ENCODE measurements at places on chromosomes 16 and 17.

GRCh38 chr17:82815354-82815753 is 24.5 kb downstream of the ZNF750 start:
- DNase-seq: no peak

- DNase-seq: no peak
Measured at GRCh38 chr16:57570301-57571070, 28.0 kb downstream of the ADGRG5 start.

DNA sequence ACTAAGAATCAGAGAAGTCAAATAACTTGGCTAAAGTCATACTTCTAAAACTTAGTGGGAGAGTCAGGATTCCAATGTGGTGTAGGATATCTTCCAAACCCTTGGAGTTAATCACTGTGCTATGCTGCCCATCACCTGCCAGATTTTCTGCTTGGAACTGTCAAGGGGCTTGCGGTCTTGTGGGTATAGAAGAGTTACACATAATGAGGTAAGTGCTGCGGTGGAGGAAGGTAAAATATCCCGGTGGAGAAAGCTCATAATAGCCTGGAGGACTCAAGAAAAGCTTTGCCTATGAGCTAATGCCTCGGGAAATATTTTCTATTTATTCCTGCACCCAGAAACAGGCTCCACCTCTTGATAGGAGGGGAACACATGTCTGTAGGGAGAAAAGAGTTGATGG is 195.6 kb downstream of the UTP18 start:
- no peak for DNase-seq

- DNase-seq: no peak
Measured at GRCh38 chr16:17193566-17194100, 277.1 kb downstream of the XYLT1 start.

DNA sequence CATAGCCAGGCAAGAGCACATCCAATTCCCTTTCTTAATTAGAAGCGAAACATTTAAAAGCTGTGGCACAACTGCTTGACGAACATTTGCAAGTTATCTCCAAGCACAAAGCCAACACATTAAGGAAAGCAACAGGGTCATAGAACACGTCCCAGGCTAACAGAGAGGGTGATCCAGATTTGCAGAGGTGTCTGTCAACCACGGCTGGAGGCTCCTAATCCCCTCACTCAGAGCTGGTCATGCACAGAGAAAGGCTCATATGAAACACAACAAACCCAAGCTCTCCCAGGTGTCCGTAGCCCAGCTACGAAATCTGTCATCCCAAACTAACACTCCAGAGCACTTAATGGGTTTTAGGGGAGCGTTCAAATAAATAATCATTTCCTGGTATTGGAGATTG is 276.1 kb downstream of the SLC39A11 start:
- DNase-seq: no peak

GRCh38 chr17:17685775-17686291 is 4.6 kb downstream of the RAI1 start:
- no peak for DNase-seq

DNA sequence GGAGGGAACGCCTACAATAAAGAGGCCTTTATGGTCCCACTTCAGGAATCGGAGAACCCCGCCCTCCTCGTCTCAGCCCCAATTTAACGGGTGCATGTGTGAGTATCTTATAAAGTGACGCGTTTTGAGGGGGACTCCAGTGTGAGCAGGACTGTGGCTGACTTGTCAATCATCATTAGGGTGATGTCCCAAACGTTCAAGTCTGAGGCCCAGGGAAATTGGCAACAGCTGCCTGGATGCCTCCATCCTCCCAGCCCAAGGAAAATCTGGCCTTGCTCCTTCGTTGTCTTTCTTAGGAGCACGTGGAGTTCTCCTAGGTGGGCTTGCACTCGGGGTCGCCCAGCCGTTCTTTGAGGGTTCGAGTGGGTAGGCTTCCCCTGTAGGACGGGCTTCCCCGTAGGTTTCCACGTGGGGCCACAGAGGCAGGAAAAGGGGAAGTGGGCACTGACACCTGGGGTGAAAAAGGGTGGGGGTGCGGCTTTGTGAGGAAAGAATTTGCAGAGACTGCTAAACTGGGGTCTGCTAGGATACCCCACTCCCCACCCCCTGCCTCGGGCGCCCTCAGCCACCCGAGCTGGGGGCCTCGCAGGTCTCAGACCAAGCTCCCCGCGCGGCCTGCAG is 561 bp upstream of the HERPUD1 start:
- DNase-seq: no peak

DNA sequence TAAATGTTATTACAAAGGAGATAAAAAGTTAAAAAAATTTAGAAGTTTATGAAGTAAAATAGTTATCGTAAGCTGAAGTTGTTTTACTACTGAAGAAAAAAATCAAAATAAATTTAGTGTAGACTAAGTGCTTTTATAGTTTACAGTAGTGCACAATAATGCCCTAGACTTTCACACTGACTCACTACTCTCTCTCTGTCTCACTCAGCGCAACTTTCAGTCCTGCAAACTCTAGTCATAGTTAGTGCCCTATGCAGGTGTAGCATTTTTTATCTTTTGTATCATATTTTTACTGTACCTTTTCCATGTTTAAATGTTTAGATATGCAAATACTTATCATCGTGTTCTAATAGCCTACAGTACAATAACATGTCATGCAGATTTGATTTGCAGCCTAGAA is 17.7 kb upstream of the TOM1L1 start:
- no peak for DNase-seq

DNA sequence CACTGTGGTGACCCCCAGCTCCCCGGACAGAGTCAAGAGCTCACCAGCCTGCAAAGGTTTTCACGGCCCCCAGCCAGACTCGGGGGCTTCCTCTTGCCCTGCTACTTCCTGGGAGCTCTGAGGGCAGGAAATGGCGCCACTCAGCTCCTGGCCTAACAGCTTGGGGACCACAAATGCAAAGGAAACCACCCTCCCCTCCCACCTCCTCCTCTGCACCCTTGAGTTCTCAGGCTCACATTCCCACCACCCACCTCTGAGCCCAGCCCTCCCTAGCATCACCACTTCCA is 375 bp upstream of the SPN start:
- no peak for DNase-seq

DNA sequence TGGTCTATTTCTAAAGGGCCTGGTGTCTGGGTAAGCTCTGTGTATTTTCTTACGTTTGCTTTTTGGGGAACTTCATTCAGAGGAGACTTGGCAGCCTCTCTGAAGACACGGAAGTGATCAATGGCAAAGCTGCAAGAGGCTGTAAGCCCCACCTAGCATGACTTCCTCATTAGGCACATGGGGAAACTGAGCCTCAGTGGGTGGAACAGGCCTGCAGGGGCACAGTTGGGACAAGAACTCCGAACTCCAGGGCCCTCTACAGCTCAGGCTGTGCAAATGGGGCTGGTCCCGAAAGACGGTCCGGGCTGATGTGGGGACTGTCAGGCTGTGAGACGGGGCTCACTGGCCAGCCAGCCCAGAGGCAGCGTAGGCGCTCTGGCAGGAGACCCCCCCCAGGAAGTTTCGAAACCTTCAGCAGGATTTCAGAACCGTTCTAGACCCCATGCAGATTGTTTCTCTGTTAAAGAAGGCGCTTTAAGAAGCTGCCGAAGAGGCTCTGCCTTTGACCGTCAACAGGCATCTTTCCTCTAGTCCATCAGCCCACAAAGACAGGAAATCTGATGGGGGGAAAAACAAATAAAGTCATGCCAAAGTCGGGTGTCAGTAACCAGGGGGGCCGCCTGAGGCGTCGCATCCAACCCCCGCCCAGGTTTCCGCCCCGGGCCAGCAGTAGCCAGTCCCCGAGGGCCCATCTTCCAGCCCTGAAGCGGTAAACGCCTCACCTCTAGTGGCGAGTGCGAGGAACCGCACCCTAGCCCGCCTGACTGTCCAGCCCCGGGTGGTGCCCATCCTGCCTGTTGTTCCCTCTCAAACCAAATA is 79.8 kb upstream of the TBC1D3K start:
- peak; percentile 43 for DNase-seq

GRCh38 chr17:51279183-51279582 is 18.8 kb downstream of the UTP18 start:
- no peak for DNase-seq

DNA sequence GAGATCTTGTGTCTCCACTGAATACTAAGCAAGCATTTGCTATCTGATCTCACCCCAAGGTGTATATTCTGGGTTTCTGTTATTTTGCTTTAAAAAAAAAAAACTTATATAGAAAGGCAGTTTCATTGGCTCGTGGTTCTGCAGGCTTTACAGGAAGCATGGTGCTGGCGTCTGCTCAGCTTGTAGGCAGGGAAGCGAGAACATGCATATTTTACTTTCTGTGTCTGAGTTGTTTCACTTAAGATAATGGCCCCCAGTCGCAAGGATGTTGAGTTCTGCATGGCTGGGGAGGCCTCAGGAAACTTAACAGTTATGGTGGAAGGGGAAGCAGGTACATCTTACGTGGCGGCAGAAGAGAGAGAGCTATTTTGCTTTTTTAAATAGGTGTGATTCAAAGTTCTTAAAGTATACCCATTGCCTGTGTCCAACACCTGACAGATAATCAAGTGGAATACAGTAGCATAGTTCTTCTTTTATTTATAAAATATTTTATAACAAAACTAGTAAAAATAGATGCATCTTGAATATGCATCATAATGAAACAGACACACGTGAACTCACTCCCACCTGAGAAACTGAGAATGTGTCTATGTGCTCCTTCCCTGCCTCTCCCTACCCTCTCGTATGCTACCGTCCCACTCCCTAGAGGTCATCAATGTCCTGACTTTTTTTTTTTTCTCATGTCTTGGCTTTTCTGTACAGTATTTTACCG is 15.4 kb upstream of the ARHGAP17 start:
- no peak for DNase-seq

GRCh38 chr16:17827313-17827712 is 356.6 kb upstream of the XYLT1 start:
- no peak for DNase-seq

All from stimulated activated CD4-positive, alpha-beta T cell treated with anti-CD3 and anti-CD28 coated beads, Interleukin-4, amount 100 ng/mL, for 4 hours (primary cell).